Effector memory CD8-positive, alpha-beta T cell (primary cell): ENCODE measurements at places on chromosomes 13 and 19.

GRCh38 chr13:23715092-23715761, 145.0 kb downstream of the TNFRSF19 start:
- no peak for DNase-seq

GRCh38 chr19:12611361-12611699, 610 bp downstream of the ZNF791 start:
- no peak for DNase-seq

DNA sequence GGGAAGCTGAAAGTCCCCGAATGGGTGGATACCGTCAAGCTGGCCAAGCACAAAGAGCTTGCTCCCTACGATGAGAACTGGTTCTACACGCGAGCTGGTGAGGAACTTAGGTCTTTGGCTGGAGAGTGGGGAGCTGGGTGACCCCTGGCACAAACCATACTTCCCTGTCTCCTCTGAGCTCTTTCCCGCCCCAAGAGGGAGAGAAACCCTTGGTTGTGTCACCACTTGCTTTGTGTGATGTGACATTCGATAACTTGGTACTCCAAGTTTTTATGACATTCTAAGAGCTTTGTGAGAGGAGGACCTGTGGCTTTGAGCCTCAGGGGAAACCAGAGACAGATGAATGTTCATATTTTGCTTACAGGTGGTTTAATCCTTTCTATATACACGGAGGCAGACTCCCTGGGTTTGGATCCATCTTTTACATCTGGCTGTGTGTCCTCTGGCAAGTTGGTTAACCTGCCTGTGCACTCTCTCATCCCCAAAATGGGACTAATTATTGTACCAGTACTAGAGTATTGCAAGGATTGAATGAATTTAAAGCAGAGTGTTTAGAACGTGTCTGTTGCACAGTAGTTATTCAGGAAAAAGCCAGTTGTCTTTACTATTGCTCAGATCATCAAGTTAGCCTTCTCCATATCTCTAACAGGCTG, 1.2 kb downstream of the RPS19 start:
- no peak for DNase-seq

GRCh38 chr13:37663724-37664123, 65.2 kb upstream of the POSTN start:
- no peak for DNase-seq

DNA sequence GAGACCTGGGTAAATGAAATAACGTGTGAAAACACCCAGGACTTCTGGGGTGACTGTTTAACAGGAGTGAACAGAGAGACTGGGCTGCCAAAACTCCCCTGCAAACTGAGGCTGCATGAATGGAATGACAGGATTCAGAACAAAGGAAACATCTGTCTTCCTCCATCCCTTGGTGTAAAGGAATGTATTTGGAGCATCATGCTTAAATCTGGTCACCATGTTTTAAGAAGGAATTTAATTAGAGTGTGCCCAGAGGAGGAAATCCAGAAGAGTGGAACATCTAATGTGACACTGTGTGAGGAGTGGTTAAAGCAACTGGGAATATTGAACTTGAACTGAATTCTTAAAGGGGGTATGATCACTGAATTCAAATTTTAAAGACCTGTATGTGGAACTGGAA, 437.2 kb downstream of the LIG4 start:
- no peak for DNase-seq

DNA sequence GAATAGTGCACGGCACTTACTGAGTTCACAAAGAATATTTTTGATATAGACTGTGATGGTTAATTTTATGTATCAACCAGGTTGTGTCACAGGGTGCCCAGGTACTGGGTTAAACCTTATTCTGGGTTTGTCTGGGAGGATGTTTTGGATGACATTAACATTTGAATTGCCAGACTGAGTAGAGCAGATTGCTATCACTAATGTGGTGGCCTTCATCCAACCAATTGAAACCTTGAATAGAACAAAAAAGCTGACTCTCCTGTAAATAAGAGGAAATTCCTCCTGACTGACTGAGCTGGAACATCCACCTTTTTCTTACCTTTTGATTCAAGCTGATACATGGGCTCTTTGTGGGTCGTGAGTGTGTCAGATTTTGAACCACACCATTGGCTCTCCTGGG, 1424.4 kb upstream of the MIR17HG start:
- no peak for DNase-seq

GRCh38 chr13:50225193-50226155, 210.2 kb downstream of the KCNRG start:
- no peak for DNase-seq

DNA sequence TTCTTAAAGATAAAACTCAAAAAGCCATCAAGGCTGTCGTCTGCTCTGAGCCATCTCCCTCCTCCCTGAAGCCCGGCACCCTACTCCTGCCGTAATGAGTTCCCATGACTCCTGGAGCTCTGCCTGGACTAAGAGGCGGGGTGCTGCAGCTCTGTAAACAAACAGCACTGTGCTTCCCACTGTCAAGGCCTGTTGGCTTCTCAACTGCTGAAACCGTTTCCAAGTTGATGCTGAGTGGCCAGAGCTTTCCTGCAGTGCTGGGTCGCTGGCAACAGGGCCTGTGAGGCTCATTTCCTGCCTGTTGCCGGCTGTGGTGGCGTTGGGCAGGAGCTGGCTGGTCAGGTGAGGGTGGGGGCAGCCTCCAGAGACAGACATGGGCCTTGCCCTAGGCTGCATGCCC, 26.7 kb upstream of the ISYNA1 start:
- no peak for DNase-seq
